B cell (primary cell): ENCODE measurements at places on chromosomes 2 and 18.

DNA sequence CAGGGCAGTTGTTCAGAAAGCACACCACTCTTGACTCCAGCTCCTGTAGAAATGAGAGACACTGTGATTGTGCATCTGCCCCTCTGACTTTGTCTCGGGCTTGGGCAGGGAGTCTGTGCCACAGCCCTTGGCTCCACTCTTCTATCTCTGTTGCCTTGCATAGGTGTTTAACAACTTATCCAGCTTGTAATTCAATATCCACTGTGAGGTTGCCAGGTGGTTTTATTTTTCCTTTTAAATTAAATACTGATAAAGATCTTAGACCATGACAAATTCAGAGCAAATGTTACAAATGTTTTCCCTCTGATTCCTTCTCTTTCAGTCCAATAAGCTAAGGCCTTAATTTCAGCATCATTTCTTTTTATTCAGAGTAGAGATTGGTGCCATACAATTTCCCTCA is 421.7 kb downstream of the STK39 start:
- DNase-seq = no peak

- DNase-seq = no peak
Measured at GRCh38 chr2:96521219-96521618, 15.3 kb upstream of the ARID5A start.

- no peak for DNase-seq
Measured at GRCh38 chr2:128420776-128421175, 102.1 kb upstream of the HS6ST1 start.

DNA sequence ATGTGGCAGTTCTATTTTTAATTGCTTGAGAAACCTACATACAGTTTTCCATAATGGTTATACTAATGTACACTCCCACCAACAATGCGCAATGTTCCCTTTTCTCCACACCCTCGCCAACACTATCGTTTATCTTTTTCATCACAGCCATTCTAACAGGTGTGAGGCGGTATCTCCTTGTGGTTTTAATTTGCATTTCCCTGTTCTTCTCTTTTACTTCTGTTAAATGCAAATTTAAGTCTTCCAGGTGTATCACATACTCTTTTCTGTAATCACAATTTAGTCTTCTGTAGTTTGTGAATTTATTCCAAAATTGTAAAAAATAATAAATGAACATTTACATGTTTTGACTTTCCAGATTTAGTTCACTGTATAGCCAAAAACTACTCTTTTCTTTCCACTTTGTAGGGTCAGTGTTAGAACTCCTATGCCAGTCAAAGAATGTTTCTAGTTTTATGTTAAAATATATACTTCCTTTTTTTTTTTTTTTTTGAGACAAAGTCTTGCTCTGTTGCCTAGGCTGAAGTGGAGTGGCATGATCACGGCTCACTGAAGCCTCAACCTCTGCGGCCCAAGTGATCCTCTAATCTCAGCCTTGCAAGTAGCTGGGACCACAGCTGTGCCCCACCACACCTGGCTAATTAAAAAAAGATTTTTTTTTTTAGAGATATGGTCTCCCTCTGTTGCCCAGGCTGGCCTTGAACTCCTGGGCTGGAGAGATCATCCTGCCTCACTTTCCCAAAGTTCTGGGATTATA is 15.4 kb upstream of the ACYP2 start:
- peak; percentile 88 for DNase-seq

- no peak for DNase-seq
Measured at GRCh38 chr2:174901075-174901474, 104.1 kb downstream of the CHN1 start.

DNA sequence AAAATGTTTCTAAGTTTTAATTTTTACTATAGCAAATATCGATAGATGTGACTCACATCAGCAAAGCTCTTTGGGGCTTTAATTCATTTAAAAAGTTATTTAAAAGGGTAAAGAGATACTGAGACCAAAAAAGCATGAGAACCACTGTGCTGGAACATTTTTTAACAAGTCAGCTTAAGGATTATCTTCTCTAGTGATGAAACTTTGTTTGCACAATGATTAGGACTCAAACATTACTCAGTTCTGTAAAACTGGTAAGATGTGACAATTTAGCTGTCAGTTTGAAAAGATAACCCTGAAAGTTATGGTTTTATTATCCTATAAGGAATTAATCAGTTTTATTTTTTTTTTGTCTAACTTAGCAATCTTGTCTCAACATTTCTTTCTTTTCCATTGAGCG is 301.4 kb downstream of the TSN start:
- DNase-seq = no peak

DNA sequence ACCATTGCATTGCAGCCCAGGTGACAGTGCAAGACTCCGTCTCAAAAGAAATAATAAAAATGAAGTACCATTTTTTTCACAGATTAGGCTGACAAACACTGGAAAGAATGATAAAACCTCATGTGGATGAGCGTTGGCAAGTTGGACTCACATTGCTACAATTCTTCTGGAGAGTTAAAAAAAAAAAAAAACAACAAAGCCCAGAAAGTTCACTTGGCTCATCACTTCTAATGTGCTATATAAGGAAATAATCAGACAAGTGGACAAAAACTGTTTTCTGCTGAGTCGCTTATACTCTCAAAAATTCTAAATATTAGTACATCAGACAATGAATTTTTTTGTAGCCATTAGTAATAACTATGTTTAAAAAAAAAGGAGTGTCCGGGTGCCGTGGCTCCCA is 38.4 kb downstream of the PKP4 start:
- no peak for DNase-seq

- DNase-seq = no peak
Measured at GRCh38 chr2:10977621-10978020, 65.9 kb downstream of the KCNF1 start.
